Stimulated activated CD4-positive, alpha-beta T cell treated with anti-CD3 and anti-CD28 coated beads, Interleukin-15, amount 100 ng/mL, for 48 hours (primary cell): ENCODE measurements at places on chromosomes 2 and 18.

DNA sequence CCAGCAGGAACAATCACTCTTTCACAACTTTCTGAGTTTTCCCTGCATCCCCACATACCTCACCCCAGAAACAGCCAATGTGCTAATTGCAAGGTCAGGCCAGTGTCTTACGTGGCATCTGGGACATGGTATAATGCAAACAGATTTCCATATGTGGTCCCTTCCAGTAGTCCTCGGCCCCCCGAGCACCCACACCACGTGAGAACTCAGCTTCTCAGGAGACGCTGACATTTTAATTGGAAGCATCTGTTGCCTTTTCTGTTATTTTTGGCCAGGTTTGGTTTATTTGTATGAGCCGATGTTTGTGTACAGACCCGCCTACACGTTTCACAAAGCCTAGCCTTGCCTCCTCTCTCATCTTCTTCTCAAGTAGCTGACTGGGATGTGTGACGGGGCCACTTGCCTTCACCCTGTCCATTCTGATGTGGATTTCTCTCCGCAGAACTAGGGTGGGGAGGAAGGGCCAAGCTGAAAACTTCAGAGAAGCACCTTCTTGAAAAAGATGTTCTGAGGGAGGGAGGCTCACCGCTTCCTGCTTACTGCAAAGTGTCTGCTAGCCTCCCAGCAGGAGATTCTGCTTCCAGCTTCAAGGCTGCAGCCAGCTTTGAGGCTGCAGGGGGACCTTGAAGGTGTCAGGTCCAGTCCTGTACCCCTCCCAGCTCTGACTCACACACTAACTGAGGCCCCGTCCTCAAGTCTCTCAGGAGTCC lies 109.6 kb upstream of the SLC14A2 start:
- no peak for DNase-seq

DNA sequence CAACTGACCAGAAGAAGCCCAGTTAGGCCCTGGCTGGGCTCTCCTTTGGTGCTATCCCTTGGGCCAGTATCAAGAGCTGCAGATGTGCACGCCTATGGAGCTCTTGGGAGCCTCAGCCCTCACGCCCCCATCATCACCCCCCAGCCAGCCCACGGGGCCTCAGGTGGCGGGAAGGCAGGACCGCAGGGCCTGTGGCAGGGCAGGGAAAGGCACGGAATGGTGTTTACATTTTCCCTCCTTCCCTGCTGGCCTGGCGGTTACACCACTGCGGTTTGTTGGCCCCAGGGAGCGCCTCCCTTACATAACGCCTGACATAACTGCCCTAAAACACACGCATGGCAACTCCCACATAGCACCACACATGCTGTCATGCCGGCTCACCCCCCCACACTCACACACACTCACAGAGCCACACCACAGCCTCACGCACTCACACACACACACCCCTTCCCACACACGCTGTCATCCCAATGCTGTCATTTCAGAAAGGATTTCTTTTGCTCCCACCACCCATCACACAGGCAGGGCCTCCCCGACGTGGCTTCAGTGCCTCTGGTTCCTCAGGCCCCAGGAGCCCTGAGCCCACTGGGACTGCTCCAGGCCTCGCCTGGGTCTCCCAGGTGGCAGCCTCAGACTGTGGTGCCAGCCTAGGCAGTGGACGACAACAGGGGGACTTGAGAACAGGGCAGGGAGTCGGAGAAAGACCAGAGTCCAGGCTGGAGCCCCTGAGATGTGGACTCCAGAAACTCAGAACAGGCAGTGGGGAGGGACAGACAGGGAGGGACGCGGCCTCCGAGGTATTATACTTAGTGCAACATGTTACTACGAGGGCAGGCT lies 15.7 kb downstream of the ZFP36L2 start:
- DNase-seq: no peak

GRCh38 chr2:20988905-20989304 lies 55.0 kb downstream of the APOB start:
- no peak for DNase-seq

DNA sequence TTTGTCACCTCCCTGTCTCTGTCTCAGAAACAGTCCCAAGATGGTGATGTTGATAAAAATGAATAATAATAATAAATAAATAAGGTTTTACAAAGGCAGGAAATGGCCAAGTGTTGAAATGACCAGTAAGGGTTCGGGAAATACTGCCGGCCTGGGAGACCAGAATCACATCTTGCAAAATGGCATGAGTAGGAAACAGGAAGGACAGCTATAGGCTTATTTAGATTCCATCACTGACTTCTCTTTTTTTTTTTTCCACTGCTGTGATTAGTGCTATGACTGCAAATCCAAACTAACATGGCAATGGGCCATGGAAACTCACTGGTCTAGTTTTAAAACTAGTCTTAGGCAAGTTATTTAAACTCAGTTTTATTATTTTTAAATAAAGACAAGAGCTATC lies 60.6 kb downstream of the SCN1A start:
- DNase-seq: no peak

GRCh38 chr2:189488008-189488310 lies 46.7 kb downstream of the WDR75 start:
- no peak for DNase-seq

DNA sequence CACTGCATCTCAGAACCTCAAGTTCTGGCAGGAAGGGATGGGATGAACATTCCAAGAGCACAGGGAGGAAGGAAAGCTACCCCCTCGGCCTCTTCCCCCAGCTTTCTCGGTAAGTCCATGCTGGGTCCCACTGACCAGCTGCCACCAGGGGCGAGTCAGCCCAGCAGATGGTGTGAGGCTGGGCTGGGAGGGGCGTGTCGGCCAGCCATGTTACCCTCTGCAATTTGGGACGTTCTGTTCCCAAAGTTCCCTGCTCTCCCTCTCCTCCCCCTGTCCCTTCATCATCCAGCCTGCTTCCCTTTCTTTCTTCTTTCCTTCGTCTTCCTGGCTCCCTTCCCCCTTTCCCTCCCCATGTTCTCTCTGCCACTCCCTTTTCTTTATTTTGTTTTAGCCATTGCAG lies 74.3 kb upstream of the TNP1 start:
- no peak for DNase-seq

DNA sequence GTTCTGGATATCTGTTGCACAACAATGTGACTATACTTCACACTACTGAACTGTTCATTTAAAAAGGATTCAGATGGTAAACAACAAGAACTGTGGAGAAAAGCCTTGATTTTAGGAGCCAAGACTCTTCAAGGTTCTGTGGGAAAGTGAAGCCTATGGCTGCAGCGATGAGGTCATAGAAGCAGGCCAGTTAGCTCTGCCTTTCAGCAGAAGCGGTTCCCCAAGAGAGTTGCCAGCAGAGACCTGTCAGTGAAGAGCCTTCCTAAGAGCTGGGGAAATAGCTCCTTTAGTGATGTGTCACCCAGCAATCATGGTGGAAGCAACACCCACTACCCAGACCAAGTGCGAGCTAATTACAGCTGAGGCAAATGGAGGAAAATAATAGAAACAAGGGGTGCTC lies 346.5 kb upstream of the ETAA1 start:
- no peak for DNase-seq

- no peak for DNase-seq
These were observed 82.5 kb upstream of the GAREM1 start for GRCh38 chr18:32553174-32553573.

DNA sequence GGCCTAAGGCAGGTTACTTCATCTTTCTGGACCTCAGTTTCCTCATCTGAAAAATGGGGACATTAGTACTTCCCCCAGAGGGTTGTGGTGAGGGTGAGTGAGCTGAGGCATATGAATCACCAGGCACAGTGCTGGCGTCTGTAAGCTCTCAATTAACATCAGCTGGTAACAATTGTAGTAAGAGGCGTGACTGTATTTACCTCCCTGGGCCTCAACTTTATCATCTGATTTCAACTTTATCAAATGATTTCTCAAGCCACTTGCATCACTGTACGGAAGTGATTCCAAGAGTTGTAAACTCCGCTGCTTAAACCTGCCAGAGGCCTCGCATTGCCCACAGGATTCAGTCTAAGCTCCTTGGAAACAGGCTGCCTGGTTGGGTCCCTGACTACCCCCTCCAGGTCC lies 53.6 kb upstream of the PKDCC start:
- no peak for DNase-seq

DNA sequence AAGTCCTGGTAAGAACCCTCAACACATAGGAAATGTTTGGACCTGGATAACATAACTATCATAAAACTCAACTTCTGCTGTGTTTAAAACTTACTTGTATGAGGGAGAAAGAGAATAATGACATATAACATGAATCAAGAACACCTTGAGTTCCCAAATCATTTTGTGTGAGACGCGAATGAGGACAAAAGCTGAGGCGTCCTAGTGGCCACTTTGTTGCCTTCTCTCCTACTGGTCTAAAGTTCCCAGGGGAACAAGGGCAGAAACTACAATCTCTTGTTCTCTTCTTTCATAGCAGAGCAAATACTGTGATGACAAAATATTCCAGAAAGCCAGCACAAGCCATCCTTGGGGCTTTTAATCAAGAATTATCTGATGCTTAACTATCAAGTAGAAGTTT lies 8.3 kb upstream of the LCT start:
- no peak for DNase-seq

DNA sequence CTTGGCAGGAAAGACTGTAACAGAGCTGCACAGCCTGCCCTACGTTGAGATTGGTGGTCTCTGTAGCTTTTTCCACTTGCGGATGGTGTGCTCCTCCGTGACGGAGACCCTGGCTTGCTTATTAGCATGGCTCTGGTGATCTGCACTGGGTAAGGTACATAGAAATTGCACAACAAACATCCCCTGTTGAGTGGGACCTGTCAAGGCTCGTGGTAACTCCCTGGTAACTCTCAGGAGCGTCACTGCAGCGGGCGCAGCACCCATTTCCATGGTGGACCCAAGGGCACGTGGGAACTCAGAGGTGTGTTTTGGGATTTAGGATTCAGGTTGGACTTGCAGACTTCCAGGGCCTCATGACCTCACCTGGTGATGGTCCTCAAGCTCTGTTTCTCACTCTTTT lies 1.1 kb downstream of the TRAF3IP1 start:
- no peak for DNase-seq

- no peak for DNase-seq
These were observed 134.8 kb upstream of the DOCK10 start for GRCh38 chr2:225177098-225177497.

- DNase-seq: no peak
These were observed 67.2 kb downstream of the REV1 start for GRCh38 chr2:99422599-99422998.

GRCh38 chr2:60268661-60269060 lies 284.8 kb downstream of the BCL11A start:
- DNase-seq: no peak

GRCh38 chr2:138223319-138223718 lies 259.0 kb downstream of the HNMT start:
- no peak for DNase-seq

GRCh38 chr2:174764280-174765255 lies at the start of gene CHRNA1:
TSS of gene CHRNA1 (minus strand) at chr2:174764472. CDS start at chr2:174764394, 78 bp downstream.
- no peak for DNase-seq

DNA sequence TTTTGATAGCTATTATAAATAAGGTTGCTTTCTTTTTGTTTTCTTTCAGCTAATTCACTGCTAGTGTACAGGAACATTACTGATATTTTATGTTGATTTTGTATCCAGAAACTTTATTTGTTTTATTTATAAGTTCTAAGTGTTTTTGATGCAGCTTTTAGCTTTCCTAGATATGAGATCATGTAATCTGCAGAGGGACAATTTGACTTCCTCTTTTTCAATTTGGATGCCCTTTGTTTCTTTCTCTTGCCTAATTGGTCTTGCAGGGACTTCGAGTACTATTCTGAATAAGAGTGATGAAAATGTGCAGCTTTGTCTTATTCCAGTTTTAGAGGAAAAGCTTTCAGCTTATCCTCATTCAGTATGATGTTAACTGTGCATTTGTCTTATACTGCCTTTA lies 643.4 kb upstream of the CDH2 start:
- DNase-seq: no peak

GRCh38 chr2:64086347-64087082 lies 57.7 kb downstream of the PELI1 start:
- DNase-seq: no peak

DNA sequence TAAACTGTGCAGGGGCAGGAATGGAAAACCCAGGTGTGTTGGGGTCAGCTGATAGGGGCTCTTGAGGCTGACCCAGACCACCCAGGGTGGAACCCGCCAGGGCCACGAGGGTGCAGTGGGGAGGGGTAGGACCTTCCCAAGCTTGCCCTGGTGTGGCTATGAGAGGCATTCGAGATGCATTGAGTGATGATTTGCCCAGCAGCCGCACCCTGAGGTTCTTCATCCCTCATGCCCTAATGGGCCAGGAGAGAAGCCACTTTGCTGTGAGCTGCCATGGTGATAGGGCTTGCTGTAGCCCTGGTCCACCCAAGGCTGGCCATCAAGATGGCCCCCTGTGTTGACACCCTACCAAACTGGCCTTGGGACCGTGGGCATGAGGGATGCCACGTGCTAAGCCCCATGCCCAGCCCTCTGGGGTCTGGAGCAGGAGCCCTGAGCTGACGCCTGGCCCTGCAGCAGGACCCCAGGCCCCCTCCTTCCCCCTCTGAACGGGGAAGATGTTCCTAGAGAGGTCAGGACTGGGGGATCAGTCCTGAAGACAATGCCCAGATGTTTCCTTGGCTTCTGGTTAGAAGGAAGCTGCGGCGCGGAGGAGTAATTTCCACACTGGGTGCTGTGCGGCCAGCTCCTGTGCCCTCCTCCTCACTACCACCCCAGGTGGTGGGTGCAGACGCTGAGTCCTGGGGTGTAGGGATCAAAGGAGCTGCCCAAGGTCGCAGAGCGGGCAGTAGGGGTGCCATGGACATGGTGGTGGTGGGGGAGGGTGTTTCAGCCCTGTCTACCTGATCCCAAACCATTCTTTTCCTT lies 122.5 kb upstream of the HDAC4 start:
- no peak for DNase-seq

GRCh38 chr2:173740639-173741038 lies 224.5 kb downstream of the SP3 start:
- no peak for DNase-seq

DNA sequence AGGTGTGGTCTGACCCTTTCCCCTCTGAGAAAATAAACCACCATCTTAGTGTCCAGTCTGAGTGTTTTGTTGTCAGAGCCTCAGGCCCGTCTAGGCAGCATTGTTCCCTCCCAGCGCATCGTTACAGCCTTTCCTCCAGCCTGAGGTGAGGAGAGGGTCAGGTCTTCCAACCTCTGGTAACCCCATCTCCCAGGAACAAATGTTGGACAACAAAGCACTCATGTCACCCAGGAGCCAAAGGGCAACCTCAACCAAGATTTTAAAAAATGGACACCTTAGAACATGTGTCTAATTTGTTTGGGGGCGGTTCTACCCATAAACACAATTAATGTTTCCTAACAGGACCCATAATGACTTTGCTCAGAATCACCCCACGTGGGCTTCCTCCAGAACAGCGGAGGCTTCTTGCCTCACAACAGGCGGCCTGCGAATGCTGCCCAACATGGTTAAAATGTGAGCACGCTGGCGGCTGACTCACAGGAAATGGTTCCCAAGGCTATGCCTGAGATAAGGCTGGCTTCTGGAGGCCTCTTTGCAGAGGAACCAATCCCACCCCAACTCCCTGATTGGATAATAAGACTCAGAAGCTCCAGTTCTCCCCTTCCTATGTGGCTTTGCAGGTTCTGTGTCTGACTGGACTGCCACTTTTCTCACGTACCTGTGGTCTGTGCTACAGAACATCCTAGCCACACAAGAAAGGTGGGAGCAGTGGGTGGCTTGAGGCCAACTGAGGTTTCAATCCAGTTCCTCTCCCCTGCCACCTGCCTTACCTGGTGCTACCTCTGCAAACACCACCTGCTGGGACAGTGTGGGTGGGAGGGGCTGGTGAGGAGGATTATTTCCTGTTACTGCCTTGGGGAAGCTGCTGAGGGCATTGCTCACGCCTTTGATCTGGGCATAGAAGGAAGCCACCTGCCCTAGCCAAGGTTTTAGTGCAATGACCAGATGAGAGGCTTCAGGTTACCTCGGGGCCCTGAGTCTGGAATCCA lies 108.8 kb downstream of the B3GNT2 start:
- peak; percentile 36 for DNase-seq
